ENCODE measurements at places on chromosomes 6 and 20. TPM values are rescaled to one million over a fixed set of nuclear protein-coding genes. Genes with fewer than 3 reads are reported as not detected.

GRCh38 chr20:25097498-25097897, 15.6 kb upstream of the VSX1 start:
- no peak for DNase-seq

DNA sequence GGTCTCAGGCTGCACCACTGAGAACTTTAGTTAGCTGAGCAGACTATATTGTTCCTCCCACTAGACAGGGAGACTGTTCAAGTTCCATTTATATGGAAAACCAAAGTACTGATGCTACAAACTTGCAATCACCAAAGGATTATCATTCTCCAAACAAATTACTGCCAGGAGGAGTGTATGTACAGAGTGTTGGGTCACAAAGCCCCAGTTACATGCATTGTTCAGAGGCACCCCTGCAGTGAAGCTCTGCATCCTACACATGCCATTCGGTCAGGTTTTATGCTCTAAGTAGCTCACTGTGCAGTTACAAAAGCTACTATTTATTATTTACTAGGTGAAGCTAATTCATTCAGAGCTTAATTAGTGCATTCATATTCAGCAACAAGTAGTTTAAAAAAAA, 75.8 kb downstream of the SMLR1 start:
- DNase-seq, result no peak

DNA sequence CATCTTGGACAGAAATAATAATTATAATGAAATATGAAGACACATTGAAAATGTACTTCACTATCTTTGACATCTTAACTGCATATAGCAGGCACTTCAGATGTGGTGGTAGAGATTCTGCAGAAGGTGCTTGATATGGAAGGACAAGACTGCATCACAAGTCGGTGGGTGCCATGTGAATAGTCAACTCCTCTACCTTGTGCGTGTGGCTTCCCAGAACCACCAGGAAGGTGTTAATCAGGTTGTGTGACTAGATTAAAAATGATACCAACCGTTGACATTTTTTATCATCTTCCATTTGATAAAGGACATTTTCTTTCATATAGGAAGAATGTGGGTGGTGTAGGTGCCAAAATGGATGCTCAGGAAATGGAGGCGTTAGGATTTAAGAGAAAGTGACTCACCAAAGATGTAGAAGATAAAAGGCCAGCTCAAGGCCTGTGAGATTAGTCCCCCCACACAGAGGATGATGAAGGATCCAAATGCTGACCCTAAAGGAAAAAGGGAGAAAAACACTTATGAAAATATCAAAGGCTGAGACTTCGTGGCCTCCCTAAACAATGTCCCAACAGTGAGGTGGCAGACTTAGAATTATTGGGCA, 12.3 kb downstream of the SLC17A2 start:
- DNase-seq, result no peak

DNA sequence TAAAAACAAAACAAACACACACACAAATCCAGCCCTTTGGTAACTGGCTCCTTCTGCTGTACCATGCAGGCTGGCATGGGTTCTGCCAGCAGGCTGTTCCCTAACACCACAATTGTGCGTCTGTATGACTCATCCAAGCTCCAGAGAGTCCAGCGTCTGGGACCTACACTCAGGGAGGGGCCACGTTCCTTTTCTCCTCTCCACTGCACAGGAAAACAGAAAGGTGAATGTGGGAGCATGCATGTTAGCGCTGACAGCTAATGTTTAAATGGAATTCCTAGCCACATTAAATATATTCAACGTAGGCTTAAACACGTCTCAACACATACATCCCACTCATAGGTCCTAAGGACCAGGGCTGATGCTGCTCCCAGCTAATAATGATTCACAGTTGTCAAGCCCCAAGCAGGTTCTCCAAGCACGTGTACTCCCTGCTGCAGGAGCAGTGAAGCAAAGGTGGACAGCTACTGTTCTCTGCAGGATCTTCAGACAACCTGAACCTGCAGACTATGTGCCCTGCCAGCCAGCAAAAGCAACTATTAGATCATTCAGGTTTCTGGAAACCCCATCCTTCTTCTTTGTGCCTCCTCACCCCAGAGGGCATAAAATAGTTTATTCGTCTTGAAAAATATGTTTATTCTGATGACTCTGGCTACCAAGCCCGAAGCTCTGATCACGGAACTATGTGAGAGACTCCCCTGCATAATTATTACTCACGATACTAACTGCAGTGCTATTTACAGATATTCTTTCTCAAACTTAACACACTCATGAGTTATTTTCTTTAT, 20.9 kb downstream of the MAP1LC3A start:
- no peak for DNase-seq

GRCh38 chr6:45631396-45631795, 253.7 kb upstream of the SUPT3H start:
- DNase-seq, result no peak

The TMEM200A gene
- polyA plus RNA-seq, result 9.2 TPM

- DNase-seq, result no peak
These were observed 6.7 kb downstream of the PRDM13 start for GRCh38 chr6:99613409-99613704.

GRCh38 chr6:140311146-140311545, 936.7 kb upstream of the CITED2 start:
- no peak for DNase-seq
